GM03348 (cell line): ENCODE measurements at places on chromosomes 1 and 21.

GRCh38 chr1:150575072-150575489 lies 4.3 kb downstream of the MCL1 start:
- no peak for DNase-seq

DNA sequence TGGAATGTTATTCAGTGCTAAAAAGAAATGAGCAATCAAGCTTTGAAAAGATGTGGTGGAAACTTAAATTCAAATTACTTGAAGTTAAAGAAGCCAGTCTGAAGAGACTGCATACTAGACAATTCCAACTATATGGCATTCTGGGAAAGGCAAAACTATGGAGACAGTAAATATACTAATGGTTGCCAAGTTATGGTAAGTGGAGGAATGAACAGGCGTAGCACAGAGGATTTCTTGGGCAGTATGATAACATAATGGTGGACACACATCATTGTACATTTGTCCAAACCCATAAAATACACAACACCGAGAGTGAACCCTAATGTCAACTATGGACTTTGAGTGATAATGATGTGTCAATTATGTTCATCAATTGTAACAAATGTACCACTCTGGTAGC lies 21.1 kb upstream of the SELP start:
- no peak for DNase-seq

DNA sequence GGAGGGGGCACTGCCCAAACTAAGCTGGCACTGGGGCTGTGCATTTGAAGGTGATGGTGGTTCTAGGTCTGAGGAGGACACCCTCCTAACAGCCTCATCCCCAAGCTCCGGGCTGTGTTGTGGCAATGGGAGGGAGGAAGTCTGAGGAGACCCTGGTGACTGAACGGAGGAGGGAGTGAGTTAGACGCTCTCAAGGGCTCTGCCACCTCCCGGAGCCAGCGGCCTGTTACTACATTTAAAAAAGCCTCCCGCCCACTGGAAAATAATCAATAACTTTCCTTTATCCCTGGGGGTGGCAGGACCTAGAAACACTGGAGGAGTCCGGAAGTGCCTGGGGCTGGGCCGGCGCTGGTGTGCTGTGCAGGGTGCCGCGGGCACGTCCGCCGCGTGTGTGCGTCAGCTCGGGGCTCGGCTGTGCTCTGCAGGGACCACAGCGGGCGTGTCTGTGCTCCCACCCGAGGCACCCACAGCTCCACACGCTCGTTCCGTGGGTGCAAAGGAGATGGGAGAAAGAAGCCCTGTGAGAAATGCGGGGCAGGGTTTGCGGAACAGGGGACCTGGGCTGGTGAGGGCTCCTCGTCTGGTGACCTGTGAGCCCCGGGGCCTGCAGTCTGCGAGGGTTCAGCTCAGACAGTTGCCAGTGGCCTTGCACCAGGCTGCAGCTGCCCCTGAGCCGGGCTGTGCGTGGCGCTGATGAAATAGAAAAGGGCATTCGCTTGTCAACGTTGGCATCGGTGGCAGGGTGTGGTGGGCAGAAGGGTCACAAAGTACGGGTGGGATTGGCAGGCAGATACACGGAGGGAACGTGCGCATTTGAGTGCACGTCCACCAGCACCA lies 5.3 kb downstream of the SAMD11 start:
- no peak for DNase-seq

GRCh38 chr1:99645203-99645602 lies 710 bp upstream of the PALMD start:
- DNase-seq, result peak; percentile 38

DNA sequence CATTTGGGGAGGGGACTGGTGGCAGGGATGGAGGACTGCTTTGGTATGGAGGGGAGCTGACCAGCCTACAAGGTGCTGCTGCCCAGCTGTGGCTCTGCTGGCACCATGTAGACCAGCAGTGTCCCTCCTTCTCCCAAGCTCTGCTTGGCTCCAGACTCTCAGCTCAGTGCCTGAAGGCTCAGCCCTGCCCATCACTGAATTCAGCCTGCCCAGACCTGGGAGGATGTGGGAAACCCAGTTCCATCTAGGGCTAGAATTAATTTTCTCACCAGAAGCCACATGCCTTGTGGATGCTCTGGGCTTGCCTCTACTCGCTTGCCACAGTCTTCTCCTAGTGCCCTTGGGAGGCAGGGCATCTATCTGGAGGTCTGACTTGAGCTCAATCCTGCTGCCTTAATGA lies 195.0 kb upstream of the EDN2 start:
- DNase-seq, result no peak
